Activated T-cell treated with anti-CD3 and anti-CD28 coated beads, Interleukin-2, amount 50 U/mL, for 1 hour (primary cell): ENCODE measurements at places on chromosomes 5 and 9.

DNA sequence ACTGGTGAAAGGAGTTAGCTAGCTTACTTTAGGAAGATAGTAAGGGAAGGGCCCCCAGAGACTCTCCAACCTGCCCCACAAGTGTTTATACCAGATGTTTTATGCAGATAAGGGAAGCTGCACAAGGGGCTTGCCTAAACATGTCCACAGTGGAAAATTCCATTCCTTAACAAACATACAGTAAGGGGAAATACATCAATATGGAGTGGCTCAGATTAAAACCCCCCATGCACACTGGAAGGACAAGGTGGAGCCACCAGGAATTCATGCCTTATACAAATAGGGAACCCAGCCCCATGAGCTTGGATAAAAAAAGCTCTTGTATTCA lies 106.3 kb upstream of the GPBP1 start:
- no peak for DNase-seq

GRCh38 chr5:53170746-53171349 lies 61.3 kb upstream of the MOCS2 start:
- DNase-seq: no peak

DNA sequence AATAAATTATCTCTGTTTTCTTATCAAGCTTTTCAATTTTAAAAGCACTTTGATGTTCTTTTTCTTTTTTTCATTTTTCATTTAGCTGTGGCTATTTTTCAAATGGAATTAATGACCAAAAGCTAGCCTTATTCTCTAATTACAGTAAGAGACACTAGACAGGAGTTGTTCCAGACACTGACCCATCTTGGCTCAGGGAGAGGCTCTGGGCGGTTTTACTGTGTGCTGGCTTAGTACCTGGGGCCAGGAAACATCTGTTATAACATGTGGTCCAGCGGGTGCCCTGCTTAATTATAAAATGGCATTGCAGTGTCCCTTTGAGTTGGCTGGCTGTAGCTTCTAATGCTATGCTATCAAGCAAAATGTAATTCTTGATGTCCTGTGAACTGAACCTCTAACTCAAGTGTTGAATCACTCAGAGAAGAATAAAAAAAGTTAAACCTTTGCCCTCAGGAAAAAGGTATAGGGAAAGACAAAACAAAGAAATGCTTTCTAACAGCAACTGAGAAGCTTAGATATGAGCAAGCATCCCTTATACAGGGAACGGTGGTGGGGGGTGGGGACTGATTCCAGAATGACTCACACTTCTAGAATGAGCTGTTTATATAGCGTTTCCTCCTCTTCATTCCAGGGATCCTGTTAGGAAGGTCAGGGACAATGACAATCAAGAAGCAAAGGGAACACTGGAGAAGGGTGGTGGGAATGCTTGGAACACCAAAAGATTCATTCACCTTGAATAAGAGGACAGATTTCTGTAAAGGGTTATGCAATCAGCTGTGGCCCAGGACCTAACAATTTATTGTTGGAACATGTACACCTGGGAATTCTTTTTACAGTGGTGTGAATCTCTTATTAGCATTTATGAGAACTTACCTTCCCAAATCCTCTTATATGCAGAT lies 58.7 kb upstream of the NFIB start:
- DNase-seq: no peak

DNA sequence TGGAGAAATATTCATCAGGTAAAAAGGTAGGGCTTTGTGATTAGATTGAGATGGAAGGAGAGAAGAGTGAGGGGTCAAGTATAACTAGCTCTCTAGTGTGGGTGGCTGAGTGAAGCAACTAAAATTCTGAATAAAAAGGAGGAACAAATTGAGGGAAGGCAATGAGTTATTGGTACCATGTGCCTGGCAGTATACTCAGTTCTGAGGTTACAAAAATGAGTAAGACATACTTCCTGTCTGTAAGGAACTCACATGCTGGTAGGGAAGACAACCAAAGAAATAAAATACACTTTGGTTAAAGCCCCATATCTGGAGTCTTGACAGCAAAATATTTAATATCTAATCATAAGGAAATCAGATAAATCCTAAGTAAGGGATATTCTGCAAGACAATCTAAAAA lies 476.8 kb upstream of the C9orf72 start:
- DNase-seq: no peak
